Fibroblast of pulmonary artery (primary cell): ENCODE measurements at places on chromosomes 2 and 18.

GRCh38 chr2:105977212-105977611 is 216.9 kb downstream of the UXS1 start:
- peak; percentile 66 for DNase-seq

DNA sequence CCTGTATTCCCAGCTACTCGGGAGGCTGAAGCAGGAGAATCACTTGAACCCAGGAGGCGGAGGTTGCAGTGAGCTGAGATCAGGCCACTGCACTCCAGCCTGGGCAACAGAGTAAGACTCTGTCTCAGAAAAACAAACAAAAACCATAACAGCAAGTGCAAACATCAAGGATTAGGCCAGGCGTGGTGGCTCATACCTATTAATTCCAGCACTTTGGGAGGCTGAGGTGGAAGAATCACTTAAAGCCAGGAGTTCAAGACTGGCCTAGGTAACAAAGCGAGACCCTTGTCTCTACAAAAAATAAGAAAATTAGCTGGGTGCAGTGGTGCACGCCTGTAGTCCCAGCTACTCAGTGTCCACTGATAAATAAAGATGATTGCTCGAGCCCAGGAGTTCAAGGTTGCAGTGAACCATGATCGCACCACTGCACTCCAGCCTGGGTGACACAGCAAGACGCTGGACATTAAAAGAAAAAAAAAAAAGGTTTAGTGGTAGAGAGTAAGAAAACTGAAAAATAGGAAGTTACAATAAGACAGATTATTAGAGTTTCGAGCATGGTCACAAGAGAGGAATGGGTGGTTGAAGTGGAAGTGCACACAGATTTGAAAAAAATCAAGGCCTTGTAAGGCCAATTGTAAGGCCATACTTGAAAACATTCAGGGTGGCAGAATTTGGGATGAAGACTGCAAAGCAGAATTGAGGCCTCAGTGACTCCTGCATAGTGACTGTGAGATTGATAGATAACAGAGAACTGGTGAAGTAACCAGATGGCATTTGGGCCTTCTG is 6.4 kb upstream of the KCMF1 start:
- no peak for DNase-seq

- no peak for DNase-seq
Observed at GRCh38 chr2:71802556-71802955, 345.1 kb downstream of the CYP26B1 start.

DNA sequence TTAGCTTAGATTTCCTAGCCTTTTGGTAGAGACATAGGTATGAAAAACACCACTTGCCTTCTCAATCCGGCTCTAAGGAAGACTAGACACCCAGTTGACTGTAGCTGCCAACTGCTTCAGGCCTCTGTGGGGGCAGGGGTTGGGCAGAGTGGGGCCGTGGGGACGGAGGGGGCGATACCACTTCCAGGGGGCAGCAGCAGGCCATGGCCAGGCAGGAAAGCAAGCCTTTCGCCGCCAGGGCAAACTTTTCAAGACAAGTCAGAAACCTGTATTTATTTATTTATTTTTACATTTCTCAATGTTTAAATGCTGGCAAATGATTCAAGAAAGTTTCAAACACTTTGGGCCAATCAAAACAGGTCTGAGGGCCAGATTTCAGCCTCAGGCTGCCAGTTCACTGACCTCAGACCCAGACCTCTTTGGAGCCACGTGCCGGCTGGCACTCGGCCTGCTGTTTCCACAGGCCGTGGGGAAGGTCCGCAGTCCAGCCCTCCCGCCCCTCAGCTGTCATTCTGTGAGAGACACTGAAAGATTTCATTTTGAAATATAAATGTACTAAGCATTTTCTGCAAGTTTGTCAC is 63.8 kb downstream of the MEX3C start:
- no peak for DNase-seq

- peak; percentile 49 for DNase-seq
Observed at GRCh38 chr2:196403471-196403870, 232.1 kb upstream of the STK17B start.

- DNase-seq, result no peak
Observed at GRCh38 chr2:193668557-193669323, 1474.0 kb upstream of the TMEFF2 start.

DNA sequence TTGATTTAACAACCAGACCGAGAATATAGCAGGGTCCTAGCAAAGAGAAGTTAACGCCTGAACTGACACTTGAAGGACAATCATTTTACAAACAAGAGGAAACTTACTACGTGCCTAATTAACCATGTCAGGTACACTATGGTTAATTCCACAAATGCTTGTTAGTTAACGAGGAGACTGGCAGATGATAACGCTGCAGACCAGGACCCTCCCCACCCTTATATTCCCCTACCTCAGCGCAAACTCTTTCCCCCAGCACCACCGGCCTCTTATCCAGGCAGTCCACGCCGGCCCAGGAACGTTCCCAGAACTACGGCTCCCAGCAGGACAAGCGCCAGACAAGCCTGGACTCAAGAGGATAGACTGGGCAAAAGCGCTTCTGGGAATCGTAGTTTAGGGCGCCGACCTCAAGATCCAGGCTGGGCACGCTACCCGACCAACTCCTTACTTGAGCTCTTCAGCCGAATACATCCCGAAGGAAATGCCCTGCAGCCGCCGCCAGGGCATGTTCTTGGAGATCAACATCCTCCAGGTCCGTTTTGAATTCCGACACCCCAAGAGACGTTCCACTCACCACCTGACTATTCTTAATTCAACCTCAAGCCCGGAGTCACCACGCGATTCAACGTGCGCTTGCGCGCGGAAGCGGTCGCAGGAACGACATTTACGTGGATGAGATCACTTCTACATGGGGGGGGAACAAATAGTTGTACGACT is at the start of gene POLR1A:
TSS of gene POLR1A (minus strand) at position 635 of the 717 bp plus-strand sequence. CDS start at position 525, 110 bp downstream.
- DNase-seq, result peak; percentile 96

- DNase-seq, result peak; percentile 95
Observed at GRCh38 chr2:126657148-126657635, 1.2 kb downstream of the GYPC start.

GRCh38 chr2:20191714-20192569 is 33.0 kb downstream of the SDC1 start:
- DNase-seq, result no peak

DNA sequence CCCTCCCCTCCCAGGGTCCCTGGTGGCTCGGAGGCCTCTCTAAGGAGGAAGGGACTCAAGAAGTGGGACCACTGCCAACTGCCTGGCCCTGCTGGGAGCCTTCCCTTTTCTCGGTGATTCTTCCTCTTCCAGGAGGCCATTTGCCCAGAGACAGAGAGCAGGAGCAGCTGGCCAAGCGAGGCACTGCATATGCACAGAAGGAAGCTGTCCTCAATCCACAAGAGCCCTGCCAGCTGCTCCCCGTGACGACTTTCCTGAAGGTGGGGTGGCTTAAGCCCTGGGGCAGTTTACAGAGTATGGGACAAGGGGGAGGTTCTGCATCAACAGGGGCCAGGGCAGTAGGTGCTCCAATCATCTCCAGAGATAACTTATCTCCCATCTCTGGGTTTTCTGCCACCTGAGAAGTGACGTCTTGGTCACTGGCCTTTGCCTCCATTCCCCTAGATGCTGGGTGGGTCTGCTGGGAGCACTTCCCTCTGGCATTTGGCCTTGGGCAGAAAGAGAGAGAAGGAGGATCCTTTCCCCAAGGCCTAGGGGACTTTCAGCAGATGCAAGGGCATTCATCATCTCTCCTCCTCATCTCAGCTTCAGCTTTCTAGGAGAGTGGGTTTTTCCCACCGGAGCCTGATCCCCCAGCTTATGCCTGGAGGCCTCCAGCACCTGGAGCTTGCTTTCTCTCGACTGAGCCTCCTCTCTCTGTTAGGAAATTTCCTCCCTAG is 28.5 kb downstream of the CIB4 start:
- DNase-seq, result peak; percentile 16

DNA sequence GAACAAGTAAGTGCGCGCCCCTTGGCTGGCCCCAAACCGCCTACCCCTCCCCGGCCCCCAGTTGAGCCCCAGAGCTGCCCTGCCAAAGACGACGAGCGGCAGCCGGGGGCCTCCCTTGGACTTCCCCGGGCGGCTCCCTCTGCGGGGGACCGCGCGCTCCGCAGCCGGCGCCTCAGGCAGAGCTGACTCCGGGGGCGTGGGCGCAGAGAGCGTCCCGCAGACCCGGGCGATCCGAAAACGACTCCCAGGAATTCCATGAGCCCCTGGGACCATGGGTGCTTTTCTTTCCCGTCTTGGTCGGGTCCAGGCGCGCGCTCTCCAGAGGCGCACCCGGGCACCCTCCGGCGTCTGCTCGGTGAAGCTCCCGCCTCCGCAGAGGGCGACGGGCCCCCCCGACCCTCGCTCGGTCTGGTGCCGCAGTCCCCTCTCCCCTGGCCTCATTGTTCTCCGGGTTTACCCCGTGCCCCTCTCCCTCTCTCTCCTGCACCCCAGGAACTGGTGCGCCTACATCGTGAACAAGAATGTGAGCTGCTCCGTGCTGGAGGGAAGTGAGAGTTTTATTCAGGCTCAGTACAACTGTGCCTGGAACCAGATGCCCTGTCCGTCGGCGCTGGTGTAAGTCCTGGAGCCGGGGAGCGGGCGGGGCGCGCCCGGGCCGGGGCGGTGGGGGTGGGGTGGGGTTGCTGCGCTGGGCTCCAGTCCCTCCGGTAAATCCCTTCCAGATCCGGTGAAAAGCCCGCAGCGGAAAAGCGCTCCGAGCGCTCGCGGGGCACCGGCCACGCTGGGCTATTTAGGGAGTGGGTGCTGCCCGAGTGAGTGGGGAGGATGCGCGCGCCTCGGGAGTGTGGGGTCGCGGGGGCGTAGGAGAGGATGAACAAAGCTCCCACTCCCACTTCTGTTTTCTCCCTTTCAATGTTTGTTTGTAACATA is 776 bp downstream of the EMILIN2 start:
- peak; percentile 35 for DNase-seq

- DNase-seq, result no peak
Observed at GRCh38 chr2:148893906-148894305, 18.9 kb downstream of the KIF5C start.

GRCh38 chr18:53991202-53991601 is 233.3 kb downstream of the MBD2 start:
- DNase-seq, result peak; percentile 61

GRCh38 chr2:63875559-63876245 is 34.0 kb downstream of the UGP2 start:
- no peak for DNase-seq

DNA sequence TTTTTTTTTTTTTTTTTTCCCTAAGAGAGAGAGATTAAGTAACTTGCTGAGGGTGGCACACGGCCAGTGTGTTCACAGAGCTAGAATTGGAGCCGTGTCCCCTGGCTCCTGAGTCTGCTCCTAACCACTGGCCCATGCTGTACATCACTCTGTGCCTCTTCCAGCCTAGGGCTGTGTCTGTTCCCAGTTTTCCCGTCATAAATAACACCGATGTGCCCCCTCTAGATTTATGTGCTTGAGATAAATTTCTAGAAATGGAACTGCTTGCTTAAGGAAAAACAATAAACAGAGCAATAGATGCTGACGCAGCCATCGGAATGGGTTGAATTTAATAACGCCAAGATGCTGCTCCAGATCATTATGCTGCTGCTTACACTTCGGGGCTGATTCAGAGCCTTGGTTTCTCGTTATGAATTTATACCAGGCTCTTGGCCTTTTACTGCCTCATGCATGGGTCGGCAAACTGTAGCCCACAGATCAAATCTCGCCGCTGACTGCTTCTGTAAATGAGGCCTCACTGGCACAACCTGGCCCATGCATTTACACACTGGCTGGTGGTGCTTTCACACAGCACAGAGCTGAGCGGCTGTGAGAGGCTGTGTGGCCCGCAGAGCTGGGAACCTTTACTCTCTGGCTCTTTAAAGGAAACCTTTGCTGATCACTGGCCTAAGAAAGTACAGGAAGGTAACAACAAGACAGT is 58.1 kb downstream of the NDUFA10 start:
- no peak for DNase-seq
